ENCODE measurements at places on chromosomes 13 and 19.

DNA sequence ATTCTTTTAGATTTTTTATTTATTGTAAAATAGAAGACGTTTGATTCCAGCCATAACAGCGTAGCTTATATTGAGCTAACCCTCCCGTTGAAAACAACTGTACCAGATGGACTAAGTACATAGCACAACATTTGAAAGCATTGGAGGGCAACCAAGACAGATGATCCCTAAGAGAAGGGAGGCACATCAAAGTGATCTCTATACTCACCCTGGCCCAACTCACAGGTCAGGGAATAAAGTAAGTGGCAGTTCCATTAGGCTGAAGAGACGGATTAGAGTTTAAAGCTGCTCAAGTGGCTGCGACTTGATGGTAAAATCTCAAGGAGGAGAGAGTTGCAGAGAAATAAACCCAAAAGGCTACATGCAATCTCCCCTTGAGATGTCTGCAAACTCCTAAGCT is 65.1 kb upstream of the ITM2B start:
- DNase-seq = no peak

GRCh38 chr19:40923934-40924391 is 41.9 kb upstream of the CYP2A7 start:
- no peak for DNase-seq

DNA sequence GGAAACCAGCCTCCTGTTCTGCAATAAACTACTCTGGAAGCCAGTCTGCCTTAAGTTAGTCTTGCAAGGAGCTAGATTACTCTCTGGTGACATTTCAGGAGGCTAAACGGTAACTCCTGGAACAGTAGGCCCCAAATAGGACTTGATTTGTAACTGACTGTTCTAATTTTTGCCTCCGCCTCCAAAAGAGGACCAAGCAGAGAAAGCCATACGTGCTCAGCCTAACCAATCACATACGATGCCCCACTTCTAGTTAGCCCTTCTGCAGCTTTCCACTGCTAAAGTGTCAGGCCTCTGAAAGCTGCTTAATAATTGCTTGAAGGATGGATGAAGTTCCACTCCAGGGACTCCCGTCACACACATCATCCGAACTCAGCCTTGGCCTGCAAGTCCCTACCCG is 744 bp downstream of the ZNF805 start:
- DNase-seq = no peak

DNA sequence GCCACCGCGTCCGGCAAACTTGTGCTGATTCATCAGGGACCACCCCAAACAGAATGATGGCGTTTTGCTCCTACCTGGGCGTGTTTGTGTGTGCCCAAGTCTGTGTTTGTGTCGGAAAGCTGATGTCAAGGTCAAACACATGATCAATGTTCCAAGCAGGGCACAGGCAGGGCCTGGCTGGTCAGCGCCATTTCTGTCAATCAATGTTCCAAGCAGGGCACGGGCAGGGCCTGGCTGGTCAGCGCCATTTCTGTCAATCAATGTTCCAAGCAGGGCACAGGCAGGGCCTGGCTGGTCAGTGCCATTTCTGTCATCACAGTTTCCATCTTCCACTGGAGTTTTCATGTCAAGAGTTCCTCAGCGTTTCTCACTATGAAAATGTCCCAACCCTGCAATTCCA is 14.9 kb upstream of the GRTP1 start:
- DNase-seq = no peak

DNA sequence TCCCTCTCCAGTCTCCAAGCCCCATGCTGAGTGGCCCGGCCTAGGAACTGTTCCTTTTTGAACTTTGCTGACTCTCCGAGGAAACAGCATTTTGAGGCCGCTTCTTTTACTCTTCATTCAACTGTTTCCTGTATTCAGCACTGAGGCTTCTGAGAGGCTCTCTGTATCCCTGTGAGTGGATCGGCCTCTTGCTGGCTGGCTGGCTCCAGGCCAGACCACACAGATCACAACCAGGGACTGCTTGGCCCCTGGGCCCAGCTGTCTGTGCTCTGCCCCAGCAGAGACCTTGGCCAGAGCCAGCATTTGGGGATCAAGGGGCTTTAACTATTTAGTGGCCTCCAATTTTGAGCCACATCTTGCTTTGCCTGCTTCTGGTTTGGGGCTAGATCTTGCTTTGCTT is 75.6 kb upstream of the KL start:
- DNase-seq = no peak

DNA sequence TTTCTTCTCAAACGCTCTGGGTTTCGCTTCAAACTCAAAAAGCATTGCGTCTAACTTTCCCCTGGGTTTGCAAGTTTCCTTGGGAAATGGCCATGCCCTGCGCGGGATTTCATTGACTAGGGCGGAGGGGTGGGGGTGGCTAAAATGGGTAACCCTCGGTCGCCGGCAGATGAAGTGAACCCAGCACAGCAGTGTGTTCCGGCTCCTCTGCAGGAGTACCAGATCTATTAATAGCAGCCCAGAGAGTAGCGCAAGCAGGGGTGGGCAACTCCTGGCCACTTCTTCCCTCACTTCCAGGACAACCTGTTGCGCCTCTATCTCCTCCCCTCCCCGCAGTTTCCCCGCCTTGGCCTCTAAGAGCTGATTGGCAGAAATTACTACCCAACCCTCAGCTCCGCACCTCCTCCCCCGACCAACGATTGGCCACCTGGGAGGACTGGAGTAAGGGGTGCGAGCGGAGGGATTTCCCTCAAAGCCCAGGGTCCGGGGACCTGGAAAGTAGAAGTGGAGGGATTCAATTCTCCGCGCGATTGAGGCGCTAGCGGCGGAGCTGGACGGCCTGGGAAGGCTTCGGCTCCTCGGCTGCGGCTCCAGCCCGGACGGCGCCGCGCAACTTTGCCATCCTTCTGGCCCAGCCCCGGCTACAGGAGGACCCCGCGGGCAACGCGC is at the start of gene FREM2:
FREM2 (plus strand) TSS at position 501 of the 669 bp plus-strand sequence. CDS start 268 bp downstream, outside the sequence.
- no peak for DNase-seq

- no peak for DNase-seq
These were observed 33.0 kb downstream of the ZIC2 start for GRCh38 chr13:100014621-100015020.

DNA sequence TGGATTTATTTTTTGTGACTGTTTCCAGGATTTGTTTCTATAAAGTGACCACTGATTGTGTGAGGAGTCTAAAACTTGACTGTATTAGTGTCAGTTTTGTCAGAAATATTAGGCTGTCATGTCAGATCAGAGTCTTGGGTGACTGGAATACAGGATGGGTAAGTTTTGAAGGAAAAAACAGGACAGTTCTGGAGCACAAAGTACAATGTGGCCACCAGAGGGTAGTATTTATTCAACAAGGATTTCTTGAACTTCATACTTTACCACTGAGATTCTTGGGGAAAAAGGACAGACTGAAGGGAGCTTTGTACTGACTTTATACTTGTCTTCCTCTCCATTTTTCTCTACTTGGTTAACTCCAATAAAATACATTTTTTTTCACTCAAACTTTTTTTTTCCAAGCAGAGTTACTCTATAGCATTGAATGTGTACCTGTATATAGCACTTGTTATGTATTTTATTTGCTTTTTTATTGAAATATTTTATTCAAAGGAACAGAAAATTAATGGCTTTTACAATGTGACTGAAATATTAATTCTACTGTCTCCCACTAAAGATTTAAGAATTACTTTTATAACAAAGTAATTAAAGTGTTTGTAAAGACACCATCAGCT is 51.1 kb downstream of the LMO7 start:
- DNase-seq = no peak

- DNase-seq = no peak
These were observed 18.8 kb upstream of the SLC25A30 start for GRCh38 chr13:45436953-45437352.

DNA sequence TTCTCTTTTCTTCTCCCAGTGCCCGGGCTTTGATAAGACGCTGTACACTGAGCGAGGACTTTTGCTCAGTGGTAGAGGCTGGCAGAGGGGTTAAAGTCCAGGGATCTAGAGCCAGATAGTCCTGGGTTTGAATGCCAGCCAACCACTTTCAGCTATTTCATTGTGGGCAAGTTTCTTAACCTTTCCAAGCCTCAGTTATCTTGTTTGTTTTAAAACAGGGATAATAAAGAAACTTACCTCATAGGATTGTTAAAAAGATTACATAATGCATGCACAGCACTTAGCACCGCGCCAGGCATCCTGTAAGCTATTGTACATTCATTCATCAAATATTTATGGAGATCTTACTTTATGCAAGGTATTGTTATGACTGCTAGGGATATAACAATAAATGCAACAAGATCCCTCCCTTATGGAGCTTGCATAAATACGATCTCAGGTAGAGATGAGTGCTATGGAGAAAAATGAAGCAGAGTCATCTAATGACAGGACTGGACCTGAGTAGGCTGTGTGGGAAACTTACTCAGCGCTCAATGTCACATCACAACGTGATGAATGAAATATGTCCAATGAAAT is 70.8 kb downstream of the LNX2 start:
- DNase-seq = no peak

- DNase-seq = no peak
These were observed 2.8 kb downstream of the IQCN start for GRCh38 chr19:18271433-18271841.

- no peak for DNase-seq
These were observed 432.7 kb downstream of the FOXO1 start for GRCh38 chr13:40233731-40234195.

DNA sequence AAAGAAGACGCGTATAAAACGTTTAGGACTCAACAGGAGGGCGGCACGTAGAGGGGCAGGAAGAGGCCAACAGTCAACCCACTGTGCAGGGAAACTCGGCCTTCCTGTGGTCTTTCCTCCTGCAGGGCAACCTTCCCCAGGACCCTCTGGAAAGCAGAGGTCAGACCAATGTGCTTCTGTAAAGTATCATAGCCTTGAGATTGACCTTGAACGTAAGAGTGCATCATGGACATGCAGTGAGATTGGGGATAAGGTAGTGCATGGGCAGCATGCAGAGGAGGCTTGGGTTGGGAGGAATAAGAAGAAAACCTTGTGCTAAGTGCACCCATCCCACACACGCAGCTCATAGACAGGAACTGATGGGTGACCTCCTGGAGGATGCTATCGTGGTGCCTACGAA is 34.0 kb upstream of the ZNF507 start:
- DNase-seq = no peak

- DNase-seq = no peak
These were observed 16.6 kb upstream of the NPAS1 start for GRCh38 chr19:47002853-47003610.

DNA sequence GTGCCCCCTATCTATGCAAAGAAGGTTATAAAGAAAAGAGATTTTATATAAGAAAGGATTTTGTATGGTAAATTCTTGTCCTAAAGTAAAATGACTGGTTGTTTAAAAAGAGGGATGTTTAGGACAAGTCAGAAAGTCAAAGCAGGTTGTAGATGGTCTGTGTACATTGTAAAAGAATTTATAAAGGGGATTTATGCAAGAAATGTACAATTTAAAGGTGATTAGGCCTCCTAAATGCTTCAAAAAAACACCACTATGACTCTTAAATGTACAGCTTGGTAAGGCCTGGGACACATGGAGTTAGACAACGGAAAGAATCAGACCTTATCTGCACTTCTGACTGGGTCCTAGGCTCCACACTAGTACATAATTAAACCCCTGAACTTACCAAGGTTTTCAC is 19.3 kb upstream of the C13orf42 start:
- DNase-seq = no peak

DNA sequence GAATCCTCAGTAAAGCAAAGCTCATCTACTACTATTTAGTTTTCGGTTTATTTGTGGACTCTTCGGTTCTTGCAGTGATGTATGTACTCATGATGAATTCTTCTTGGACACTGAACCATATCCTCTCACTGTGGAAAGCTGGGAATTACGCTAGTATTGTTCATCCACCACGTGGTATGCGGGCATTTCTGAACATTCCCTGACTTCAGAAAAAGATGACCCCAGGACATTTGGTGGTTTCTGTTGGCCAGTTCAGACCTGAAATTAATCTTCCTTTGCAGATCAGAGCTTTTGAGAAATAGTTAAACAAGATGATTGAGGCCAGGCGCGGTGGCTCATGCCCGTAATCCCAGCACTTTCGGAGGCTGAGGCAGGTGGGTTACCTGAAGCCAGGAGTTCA is 25.3 kb upstream of the FBN3 start:
- DNase-seq = no peak

GRCh38 chr13:111531505-111531904 is 211.1 kb downstream of the TEX29 start:
- DNase-seq = no peak

GRCh38 chr19:48685583-48685982 is 10.2 kb upstream of the FUT2 start:
- no peak for DNase-seq

- no peak for DNase-seq
These were observed 5.2 kb downstream of the ZNF561 start for GRCh38 chr19:9615844-9616243.

Data from stimulated activated CD4-positive, alpha-beta T cell treated with anti-CD3 and anti-CD28 coated beads, TNF-alpha, amount 100 ng/mL, for 1 hour (primary cell).